ENCODE measurements at places on chromosomes 4 and X.

GRCh38 chrX:100417681-100418080 lies 7.6 kb upstream of the PCDH19 start:
- no peak for DNase-seq

GRCh38 chr4:185852961-185853360 lies 41.0 kb upstream of the SORBS2 start:
- DNase-seq: no peak

DNA sequence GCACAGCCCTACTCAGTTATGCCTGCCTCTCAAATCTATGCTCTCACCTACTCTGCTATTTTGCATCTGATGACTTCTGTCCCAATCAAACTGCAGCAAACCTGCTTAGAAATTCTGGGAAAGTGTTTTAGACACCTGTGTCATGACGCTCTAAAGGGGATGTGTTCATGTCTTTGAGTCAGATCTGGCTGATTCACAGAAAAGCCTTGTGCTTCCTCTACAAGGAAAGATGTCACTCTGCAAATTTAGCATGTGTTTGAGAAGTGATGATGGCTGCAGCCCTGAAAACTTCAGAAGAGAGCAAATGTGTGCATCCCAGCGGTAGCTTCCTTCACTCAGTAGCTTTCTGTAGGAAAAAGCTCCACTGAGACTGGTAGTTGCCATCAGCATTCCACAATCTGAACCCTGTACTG lies 235.4 kb downstream of the MGST2 start:
- no peak for DNase-seq

DNA sequence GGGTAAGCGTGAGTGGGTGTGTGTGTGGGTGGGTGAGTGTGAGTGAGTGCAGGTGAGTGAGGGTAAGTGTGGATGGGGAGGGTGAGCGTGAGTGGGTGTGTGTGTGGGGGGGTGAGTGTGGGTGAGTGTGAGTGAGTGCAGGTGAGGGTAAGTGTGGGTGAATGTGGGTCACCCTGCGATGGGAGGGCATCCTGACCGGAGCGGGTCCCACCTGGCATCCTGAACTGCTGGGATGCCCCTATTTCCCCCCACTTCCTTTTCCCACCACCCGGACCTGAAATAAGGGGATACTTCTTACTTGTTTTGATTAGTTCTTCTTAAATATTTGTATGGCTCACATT lies 49.5 kb downstream of the ING2 start:
- DNase-seq: peak; percentile 10

DNA sequence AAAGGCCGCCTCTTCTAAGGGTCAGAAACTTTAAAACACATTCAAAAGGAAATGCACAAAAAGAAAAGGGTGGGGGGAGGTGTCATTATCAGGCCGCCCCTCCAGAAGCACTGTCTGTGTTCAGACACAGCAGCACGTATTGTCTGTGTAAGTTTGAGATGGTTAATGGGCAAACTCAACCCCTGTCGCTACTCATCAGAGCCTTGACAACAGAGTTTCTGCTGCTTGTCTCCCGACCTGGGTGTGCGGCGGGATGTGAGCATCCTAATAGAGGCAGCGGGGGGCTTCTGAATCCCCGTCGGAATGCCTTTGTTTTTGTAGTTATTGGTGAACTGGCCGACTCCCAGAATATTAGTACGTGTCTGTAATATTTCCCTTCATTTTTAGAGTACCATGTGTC lies 158.9 kb downstream of the DCTD start:
- no peak for DNase-seq
